ENCODE measurements at places on chromosomes 2 and 18. TPM values are rescaled to one million over a fixed set of nuclear protein-coding genes. Genes with fewer than 3 reads are reported as not detected.
A peak's percentile ranks its signal among the peaks of the same experiment; 100 is the strongest.

- no peaks in the 10 kb centered on the region for H3K4me1 ChIP-seq
- H3K4me3 ChIP-seq: no peak overlapping the region
- DNase-seq: no peak
- no peaks in the 10 kb centered on the region for H3K27me3 ChIP-seq
- no peak overlapping the region for H3K27ac ChIP-seq
- no peaks in the 10 kb centered on the region for H3K36me3 ChIP-seq
Measured at GRCh38 chr2:15127301-15127700, 433.8 kb downstream of the NBAS start.

DNA sequence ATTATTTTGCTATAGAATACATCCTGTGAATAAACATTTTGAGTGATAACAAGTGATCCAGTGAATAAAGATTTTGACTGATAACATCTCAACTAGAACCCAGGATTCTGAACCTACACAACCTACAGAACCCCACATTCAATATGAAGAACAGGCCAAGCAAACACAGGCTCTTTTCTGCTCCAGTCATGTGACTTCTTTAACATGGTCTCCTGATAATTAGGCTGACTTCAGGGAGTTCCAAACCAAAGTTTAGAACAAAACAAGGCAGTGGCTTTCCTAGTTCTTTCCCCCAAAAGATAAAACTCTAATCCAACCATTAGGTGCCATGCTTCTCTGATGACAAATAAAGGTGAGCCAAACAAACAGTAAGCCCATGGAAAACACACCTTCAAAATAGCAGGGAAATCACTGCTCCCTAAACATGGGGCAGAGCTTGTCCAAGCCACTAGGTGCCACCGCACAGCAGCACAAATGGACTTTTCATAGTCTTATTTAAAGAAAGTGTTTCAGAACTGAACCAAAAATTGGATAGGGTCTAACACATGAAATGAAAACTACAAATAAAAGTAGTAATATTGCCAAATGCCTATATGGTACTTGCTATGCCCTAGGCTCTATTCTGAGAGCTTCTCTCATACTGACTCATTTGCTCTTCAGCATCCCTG, 95.3 kb downstream of the EVA1A start:
- H3K36me3 ChIP-seq: no peaks in the 10 kb centered on the region
- DNase-seq: no peak
- H3K4me3 ChIP-seq: no peak overlapping the region
- H3K27me3 ChIP-seq: 0 out of 2 replicates have a peak, but pooled peaks cover 5% of the 10 kb centered on the region
- no peak overlapping the region for H3K27ac ChIP-seq

DNA sequence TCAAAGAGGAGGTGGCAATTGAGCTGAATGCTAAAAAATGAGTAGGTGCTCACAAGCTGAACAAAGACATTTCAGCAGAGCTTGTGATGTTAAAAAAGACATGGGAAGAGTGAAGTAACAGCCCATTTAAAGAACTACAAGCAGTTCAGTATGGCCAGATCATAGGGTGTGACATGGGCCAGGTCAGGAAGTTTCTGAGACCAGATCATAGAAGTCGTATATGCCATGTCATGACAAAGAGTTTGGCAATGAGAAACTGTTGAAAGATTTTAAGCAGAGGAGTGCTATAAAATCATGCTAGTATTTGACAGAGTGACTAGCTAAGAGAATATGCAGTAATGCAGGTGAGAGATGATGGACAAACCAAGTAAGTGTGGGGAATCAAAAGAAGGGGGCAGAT, 7.3 kb upstream of the PELI1 start:
- no peak overlapping the region for H3K27ac ChIP-seq
- no peak overlapping the region for H3K4me3 ChIP-seq
- no peak for DNase-seq
- no peaks in the 10 kb centered on the region for H3K4me1 ChIP-seq

GRCh38 chr2:230824406-230824978, 40.2 kb upstream of the ITM2C start:
- peaks cover 3% of the 10 kb centered on the region for H3K27me3 ChIP-seq
- no peaks in the 10 kb centered on the region for H3K4me1 ChIP-seq
- peak; percentile 71 for DNase-seq
- H3K4me3 ChIP-seq: no peak overlapping the region
- no peak overlapping the region for H3K27ac ChIP-seq
- H3K36me3 ChIP-seq: no peaks in the 10 kb centered on the region

DNA sequence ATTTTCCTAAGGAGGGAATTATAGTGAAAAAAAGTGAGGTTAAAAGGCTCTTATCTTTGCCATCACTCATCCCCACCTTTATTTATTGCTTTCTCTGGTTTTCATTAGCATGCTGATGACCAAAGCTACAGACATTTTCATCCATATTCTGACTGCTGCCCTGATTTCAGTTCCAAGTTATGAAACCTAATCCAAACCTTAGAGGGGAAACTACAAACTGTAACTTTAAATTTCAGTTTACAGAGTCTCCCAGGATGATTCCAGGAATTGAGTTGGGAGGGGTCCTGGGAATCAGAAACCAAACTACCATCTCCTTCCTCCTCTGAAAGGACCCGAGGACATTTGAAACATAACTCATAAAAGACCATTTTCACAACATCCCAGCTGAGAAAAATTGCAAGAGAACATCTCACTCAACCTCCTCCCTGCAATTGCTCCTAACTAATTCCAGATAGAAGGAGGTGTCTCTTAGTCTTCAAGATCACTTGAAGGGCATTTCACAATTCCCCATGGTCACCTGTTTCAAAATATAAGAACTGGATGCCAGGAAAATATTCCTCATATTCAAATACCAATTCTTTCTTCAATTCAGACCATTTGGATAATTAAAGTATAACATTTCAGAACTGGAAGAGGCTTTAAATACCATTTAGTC, 520.6 kb downstream of the TNS1 start:
- H3K27ac ChIP-seq: no peak overlapping the region
- no peaks in the 10 kb centered on the region for H3K4me1 ChIP-seq
- H3K36me3 ChIP-seq: no peaks in the 10 kb centered on the region
- no peaks in the 10 kb centered on the region for H3K27me3 ChIP-seq
- no peak for DNase-seq

GRCh38 chr2:115654362-115654761, 1211.9 kb downstream of the DPP10 start:
- DNase-seq: no peak
- H3K27ac ChIP-seq: no peak overlapping the region

- no peaks in the 10 kb centered on the region for H3K4me1 ChIP-seq
- H3K4me3 ChIP-seq: no peak overlapping the region
- H3K36me3 ChIP-seq: peaks cover 57% of the 10 kb centered on the region
Measured at GRCh38 chr18:49795612-49796552, 17.5 kb downstream of the ACAA2 start.

The FAM110C gene
- not detected for total RNA-seq

The UGT1A8 gene
- not detected for total RNA-seq

The IL36RN gene
- total RNA-seq: not detected

Data from SJCRH30 (cell line).